Glutamatergic neuron (in vitro differentiated cells): ENCODE measurements at places on chromosomes 7 and 10. TPM values are rescaled to one million over a fixed set of nuclear protein-coding genes. Genes with fewer than 3 reads are reported as not detected.
A peak's percentile ranks its signal among the peaks of the same experiment; 100 is the strongest.

The CPEB3 gene
- total RNA-seq: 8.0 TPM

The LRIT1 gene
- not detected for total RNA-seq

The NUPR2 gene
- total RNA-seq: not detected

The HPSE2 gene
- not detected for total RNA-seq

The STAMBPL1 gene
- total RNA-seq: 4.4 TPM

DNA sequence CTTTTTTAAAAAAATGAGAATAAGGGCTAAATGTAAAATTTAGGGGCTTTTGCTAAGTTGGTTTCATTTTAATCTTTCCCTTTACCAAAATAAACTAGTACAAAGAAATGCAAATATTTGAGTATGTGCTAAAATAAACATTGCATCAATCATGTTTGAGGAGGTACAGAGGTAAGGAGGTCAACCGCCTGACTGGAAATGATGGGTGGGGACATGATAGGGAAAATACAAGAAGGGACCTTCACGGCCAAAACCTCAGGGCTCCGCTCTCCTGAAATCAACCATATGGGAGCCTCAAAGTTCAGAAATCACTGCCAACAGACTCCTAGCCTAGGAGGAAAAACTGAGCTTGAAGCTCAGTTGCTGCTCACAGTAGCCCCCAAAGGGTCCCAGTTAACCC is 207.6 kb downstream of the AHR start:
- H3K36me3 ChIP-seq: no peaks in the 10 kb centered on the region
- H3K27ac ChIP-seq: no peak overlapping the region
- no peak overlapping the region for H3K4me3 ChIP-seq
- no peaks in the 10 kb centered on the region for H3K4me1 ChIP-seq
- DNase-seq: no peak

GRCh38 chr10:86872757-86873156 is 84.7 kb downstream of the MMRN2 start:
- H3K27me3 ChIP-seq: no peaks in the 10 kb centered on the region
- no peaks in the 10 kb centered on the region for H3K36me3 ChIP-seq
- H3K27ac ChIP-seq: no peak overlapping the region
- peaks cover 10% of the 10 kb centered on the region for H3K4me1 ChIP-seq

- peak; percentile 39 for DNase-seq
- H3K27me3 ChIP-seq: no peaks in the 10 kb centered on the region
- no peak overlapping the region for H3K27ac ChIP-seq
- peaks cover 6% of the 10 kb centered on the region for H3K4me1 ChIP-seq
Observed at GRCh38 chr10:112977426-112977898, 27.4 kb downstream of the TCF7L2 start.

DNA sequence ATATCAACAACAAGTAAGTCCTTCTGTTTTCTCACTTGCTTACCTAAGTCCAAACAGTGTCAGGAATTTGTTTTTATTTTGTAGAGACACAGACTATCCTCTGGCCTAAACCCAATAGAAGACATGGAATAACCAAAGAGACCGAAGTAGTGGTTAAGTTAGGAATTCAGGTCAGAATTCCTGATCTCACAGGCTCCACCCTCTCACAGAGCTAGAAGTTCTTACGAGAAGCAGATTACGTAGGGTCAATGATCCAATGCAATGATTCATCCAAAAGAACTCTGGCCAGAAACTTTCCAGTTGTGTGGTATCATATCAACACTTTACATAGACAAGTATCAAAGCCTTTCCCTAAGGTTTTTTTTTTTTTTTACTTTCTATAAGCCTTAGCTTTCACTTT is 73.8 kb downstream of the IQUB start:
- DNase-seq: no peak
- H3K4me3 ChIP-seq: no peak overlapping the region
- H3K27me3 ChIP-seq: no peaks in the 10 kb centered on the region
- H3K27ac ChIP-seq: no peak overlapping the region

DNA sequence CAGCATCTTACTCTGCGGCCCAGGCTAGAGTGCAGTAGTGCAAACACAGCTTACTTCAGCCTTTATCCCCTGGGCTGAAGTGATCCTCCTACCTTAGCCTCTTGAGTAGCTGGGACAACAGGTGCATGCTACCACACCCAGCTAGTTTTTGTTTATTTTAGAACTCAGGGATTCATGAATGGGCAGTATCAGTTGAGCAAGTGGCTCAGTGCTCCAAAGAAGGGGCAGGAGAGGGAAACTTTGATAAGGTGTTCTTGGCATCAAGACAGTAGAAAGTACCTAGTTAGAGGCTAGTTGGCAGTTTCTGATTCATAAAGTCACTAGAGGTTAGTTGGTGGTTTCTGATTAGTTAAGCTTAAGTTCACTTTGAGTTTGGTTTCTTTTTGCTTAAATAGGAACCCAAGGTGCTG is 18.4 kb downstream of the TRIM24 start:
- peaks cover 12% of the 10 kb centered on the region for H3K4me1 ChIP-seq
- H3K4me3 ChIP-seq: no peak overlapping the region
- H3K27me3 ChIP-seq: no peaks in the 10 kb centered on the region
- no peaks in the 10 kb centered on the region for H3K36me3 ChIP-seq
- no peak for DNase-seq

DNA sequence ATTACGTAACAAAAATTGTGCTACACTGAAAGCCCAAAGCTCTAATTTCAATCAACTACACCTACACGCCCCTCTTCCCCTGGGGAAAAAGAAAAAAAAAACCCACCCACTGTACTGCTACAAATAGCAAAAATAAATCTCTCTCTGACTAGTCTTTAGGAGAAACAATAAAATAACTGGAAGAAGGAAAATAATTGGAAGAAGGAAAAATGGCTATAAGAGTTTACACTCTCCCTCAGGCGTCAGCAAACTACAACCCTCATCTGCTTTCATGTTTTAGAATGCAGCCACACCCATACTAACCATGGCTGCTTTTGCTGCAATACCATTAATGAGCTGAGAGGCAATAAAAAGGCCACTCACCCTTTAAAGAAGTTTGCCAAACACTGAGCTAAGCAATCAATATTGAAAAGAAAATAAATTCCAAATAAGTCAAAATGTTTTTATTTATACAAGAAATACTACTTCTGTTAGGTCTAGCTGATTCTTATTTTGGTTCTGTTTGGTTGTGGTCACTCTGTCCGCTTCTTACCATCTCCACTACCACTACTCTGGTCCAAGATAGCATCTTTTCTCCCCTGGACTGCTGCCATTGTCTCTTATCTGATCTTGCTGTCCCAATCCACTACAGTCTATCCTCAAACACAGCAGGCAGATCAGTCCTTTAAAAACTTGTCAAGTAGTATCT is 3.8 kb downstream of the MINDY3 start:
- H3K27ac ChIP-seq: no peak overlapping the region
- H3K4me1 ChIP-seq: peaks cover 9% of the 10 kb centered on the region
- H3K27me3 ChIP-seq: no peaks in the 10 kb centered on the region

DNA sequence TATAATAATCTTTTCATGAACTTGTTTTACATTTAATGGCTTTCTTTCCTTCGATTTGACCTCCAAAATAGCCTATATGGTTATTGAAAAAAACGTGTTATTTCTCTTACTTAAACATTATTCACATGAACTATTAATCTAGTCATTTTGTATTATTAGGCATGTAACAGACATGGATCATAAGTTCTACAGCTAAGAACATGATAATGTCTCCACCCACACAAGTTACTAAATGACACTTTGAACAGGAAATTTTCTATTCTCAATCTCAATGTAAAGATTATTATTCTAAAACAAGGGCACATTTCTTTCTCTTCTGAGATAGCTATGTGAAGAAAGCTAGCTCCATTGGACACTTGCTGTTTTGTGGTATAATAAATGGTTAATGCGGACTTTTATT is 10.0 kb downstream of the LAMB4 start:
- no peaks in the 10 kb centered on the region for H3K27me3 ChIP-seq
- H3K4me3 ChIP-seq: no peak overlapping the region
- peaks cover 11% of the 10 kb centered on the region for H3K4me1 ChIP-seq
- no peak overlapping the region for H3K27ac ChIP-seq

GRCh38 chr7:39005036-39005435 is 27.3 kb downstream of the POU6F2 start:
- peaks cover 4% of the 10 kb centered on the region for H3K36me3 ChIP-seq
- H3K4me3 ChIP-seq: no peak overlapping the region
- DNase-seq: peak; percentile 15
- peaks cover 10% of the 10 kb centered on the region for H3K4me1 ChIP-seq

GRCh38 chr10:22570733-22571430 is 143.5 kb downstream of the PIP4K2A start:
- no peak overlapping the region for H3K27ac ChIP-seq
- DNase-seq: no peak
- H3K36me3 ChIP-seq: no peaks in the 10 kb centered on the region
- H3K4me1 ChIP-seq: no peaks in the 10 kb centered on the region
- peaks cover 5% of the 10 kb centered on the region for H3K27me3 ChIP-seq

GRCh38 chr7:145263886-145264285 is 428.0 kb upstream of the TPK1 start:
- H3K27me3 ChIP-seq: no peaks in the 10 kb centered on the region
- H3K36me3 ChIP-seq: no peaks in the 10 kb centered on the region
- no peak for DNase-seq

DNA sequence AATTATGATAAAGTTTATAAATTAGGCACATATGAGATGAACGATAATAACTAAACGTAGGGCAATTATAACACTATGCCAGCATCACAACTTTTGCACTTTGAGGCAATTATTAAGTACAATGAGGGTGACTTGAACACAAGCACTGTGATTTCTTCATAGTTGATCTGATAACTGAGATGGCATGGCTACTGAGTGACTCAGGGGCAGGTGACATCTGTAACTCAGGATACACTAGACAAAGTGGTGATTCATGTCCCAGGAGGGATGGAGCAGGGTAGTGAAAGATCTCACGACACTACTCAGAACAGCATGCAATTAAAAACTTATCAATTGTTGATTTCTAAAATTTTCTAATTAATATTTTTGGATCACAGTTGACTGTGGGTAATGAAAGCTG is 98.3 kb upstream of the ARHGAP21 start:
- no peak overlapping the region for H3K27ac ChIP-seq
- no peak overlapping the region for H3K4me3 ChIP-seq
- no peak for DNase-seq
- no peaks in the 10 kb centered on the region for H3K36me3 ChIP-seq

GRCh38 chr10:11875494-11876281 is 52.5 kb downstream of the PROSER2 start:
- H3K36me3 ChIP-seq: no peaks in the 10 kb centered on the region
- no peak overlapping the region for H3K27ac ChIP-seq
- DNase-seq: no peak
- H3K4me3 ChIP-seq: no peak overlapping the region
- peaks cover 7% of the 10 kb centered on the region for H3K27me3 ChIP-seq

- H3K36me3 ChIP-seq: peaks cover 16% of the 10 kb centered on the region
- H3K27me3 ChIP-seq: no peaks in the 10 kb centered on the region
- H3K4me3 ChIP-seq: no peak overlapping the region
- DNase-seq: no peak
- peaks cover 9% of the 10 kb centered on the region for H3K4me1 ChIP-seq
Observed at GRCh38 chr7:28977881-28978280, 19.8 kb upstream of the TRIL start.
